ENCODE measurements at places on chromosomes 1 and 21.

DNA sequence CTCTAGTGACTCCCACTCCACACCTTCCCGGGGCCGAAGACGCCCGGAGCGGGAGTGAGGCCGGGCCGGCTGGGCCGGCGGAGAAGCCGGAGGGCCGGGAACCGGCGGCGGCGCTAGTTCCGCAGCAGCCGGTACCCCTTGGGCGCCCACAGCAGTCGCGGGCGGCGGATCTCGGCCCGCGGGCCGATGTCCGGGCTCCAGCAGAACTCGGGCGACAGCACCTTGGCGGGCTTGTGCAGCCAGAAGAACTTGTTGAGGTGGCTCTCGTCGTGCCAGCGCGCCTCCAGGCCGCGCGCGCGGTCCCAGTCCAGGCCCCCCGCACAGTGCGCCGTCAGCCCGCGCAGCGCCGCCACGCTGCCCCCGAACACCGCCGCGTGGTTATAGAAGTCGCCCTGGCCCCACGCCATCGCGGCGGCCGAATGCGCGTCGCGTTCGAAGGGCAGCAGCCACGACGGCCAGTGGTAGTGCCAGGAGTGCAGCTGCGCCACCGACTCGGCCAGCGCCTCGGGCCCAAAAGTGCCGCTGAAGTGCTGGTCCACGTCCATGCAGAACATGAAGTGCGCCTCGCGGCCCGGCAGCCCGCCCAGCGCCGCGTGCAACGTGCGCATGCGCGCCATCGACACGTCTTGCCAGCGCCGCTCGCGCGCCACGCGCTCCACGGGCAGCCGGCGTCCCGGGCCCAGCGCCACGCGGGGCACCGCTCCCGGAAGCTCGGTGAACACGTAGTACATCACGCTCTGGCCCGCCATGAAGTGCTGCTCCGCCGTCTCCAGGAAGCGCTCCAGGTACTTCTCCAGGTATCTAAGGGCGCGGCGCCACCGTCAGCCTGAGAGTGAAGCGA is 14.0 kb downstream of the A3GALT2 start:
- no peak for DNase-seq

GRCh38 chr21:37204580-37204979 is 62.6 kb downstream of the VPS26C start:
- DNase-seq: no peak

DNA sequence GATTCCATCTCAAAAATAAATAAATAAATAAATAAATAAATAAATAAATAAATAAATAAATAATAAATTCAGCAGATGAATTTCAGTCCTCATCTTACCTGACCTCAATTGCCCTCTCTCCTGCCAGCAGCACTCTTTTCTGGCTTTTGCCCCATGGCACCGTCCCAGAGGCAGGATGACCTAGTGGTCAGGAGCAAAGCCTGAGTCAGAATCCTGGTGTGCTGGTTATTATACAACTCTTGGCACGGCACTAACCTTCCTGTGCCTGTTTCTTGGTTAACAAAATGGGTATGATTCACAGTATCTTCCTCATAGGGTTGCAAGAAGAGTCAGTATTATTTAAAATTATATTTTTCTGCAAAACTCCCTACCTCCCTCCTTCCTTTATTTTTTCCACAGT is 43.0 kb downstream of the NKAIN1 start:
- DNase-seq: no peak

DNA sequence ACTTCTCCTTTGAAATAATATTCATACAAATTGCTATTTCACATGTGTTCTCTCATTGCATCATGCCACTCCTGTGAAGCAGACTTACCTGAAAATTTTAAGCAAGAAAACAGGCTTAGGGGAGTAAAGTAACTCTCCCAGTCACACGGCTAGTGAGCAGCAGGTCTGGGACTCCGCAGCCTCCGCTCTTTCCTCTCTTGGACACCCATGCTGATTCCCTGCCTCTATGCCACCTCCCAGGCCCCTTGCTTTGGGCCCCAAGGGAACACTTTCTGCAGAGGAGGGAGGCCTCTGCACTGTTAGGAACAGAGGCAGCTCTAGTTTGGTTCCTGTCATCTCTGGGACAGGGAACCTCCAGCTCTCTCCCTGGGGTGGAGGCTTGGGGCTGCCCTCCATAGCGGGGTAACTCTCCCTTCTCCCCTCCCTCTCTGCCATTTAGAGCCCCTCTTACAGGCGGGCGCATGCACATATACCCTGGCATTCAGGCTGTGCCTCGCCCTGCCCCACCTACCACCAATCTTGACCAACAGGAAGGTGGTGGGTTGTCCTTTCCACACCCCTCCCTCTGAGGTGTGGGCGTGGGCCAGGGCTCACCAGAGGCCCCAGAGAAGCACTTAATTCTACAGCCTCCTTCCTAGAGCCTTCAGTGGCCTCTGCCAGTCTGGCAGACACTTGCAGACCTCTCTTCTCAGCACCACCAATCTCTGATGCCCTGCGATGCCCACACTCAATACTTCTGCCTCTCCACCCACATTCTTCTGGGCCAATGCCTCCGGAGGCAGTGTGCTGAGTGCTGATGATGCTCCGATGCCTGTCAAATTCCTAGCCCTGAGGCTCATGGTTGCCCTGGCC is at the start of gene RXFP4:
TSS of gene RXFP4 (plus strand) at position 646 of the 852 bp plus-strand sequence. CDS start at position 718, 72 bp downstream.
- no peak for DNase-seq

- no peak for DNase-seq
Measured at GRCh38 chr1:119266858-119267257, 101.7 kb upstream of the HAO2 start.

GRCh38 chr1:116569381-116569670 is 1.5 kb downstream of the CD58 start:
- DNase-seq: no peak

DNA sequence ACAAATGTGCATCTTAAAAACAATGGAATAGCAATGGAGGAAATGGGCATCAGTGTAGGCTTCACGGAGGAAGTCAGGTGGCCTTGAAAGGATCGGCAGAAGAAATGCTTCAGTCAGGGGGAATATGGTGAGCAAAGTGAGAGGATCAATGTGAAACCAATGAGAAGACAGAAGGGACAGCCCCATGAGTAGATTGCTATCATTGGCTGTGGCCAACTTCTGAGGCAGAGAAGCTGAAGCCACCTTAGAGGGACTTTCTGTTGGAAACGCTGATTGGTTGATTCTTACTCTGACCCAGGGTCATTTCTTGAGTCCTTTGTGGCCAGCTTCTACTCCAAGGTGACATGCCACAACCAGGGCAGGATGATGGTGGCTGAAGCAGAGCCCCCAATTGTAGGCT is 130.7 kb upstream of the ZNF648 start:
- DNase-seq: no peak

All from CD4-positive, alpha-beta T cell treated with Interleukin-15 for 1 hour (primary cell).